ENCODE measurements at places on chromosomes 2 and 18. TPM values are rescaled to one million over a fixed set of nuclear protein-coding genes. Genes with fewer than 3 reads are reported as not detected.

The CD8B2 gene
- 0.10 TPM for total RNA-seq

The LMAN1 gene
- 229 TPM for total RNA-seq

The CPLX4 gene
- total RNA-seq, result not detected

The ZSCAN30 gene
- total RNA-seq, result 13.2 TPM

The TEX44 gene
- total RNA-seq, result not detected

The TRIM43 gene
- total RNA-seq, result not detected

The STK11IP gene
- total RNA-seq, result 6.7 TPM

The C2orf76 gene
- 11.2 TPM for total RNA-seq

The UGGT1 gene
- 33.0 TPM for total RNA-seq

The IL1RN gene
- not detected for total RNA-seq

DNA sequence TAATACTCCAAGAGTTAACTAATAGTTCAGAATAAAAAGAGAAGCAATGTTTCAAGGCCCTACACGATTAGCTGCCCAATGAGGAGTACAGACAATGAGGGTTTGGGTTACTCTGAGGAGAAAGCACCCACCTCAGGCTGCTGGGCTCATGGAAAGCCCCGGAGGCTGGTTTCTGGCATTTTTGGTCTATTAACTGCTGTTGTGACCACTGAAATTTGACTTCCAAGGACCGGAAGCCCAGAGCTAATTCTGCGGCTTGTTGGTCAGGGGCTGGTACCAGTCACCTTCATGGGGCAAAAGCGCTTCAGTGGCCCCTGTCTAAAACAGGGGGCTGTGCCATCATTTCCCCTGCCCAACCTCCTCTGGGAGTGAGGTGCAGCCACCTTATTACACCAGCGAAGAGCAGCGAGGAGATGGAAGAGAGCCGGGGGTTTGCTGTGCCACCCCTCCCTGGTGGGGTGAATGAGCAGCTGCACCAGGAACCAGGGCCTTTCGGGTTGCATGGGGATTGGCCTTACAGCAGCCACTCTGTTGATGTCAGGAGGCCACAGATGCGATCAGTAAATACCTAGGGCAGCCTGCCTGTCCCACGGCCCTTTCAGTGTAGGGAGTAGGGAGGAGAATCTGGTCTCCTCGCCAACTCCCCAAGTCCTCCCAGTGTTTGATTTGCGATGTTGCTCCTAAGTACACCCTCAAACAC lies 131.3 kb downstream of the CELF4 start:
- DNase-seq, result no peak

GRCh38 chr2:212841460-212841859 lies 302.9 kb upstream of the ERBB4 start:
- DNase-seq, result no peak

GRCh38 chr2:238879621-238880377 lies 31.9 kb downstream of the TWIST2 start:
- no peak for DNase-seq

GRCh38 chr18:22558945-22559385 lies 141.2 kb upstream of the CTAGE1 start:
- DNase-seq, result peak; percentile 79
